MG63 (cell line): ENCODE measurements at places on chromosomes 1 and 21.

GRCh38 chr1:195188821-195189220 is 1419.4 kb downstream of the KCNT2 start:
- no peak for DNase-seq

DNA sequence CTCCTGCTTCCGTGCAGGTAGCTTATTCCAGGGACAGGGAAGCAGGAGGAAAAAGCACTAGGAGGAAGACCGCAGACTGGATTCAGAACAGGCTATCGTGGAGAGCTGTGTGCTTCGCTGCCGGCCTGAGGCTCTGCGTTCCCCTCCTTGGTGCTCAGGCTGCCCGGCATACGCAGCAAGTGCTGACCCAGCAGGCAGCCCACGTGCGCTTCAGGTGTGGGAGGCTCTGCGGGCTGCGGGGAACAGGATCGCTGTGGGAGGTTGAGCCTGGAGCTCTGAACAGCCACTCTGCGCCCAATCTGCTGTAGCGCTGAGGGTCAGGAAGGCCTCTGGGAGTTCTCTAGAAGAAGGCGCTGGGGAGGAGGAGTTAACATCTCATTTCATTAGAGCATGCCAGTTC is 27.9 kb downstream of the DOP1B start:
- no peak for DNase-seq

DNA sequence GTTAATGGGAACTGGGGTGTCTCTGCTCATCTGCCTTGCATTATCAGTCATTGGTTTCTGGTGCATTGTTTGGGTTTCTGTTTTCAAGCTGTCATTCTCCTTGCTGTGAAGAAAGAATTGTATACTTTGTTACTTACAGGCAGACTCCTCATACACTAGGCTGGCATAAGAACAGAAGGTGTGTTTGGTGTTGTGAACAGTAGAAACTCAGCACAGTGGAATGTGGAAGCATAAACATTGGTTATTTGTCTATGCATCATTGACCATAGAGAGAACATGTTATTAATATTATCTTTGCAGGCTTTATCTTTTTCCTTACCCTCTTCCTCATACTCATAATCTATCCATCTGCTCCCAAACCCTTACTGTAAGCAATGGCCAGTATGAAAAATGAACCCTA is 18.2 kb downstream of the C1orf87 start:
- no peak for DNase-seq

GRCh38 chr1:145692785-145693443 is 14.3 kb downstream of the PDZK1 start:
- DNase-seq, result no peak
